ENCODE measurements at places on chromosomes 6 and 20.

DNA sequence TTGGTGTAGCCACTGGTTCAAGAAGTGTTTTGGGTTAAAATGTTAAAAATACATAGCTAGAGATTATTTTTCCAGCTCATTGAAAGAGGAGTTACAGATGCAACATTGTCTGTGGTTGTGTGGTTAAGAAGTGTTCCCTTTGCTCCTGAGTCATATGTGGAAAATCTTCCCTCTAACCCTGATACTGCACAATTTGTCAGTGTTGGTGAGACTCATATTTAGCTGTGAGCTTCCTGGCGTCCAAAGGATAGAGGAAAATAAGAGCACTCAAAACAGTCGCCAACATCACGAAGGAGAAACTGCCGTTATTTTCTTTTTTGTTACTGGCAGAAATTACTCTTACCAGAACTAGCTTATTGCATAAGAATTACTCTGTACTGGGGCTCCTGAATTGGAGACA, 250.4 kb downstream of the CDH4 start:
- peak; percentile 59 for DNase-seq

DNA sequence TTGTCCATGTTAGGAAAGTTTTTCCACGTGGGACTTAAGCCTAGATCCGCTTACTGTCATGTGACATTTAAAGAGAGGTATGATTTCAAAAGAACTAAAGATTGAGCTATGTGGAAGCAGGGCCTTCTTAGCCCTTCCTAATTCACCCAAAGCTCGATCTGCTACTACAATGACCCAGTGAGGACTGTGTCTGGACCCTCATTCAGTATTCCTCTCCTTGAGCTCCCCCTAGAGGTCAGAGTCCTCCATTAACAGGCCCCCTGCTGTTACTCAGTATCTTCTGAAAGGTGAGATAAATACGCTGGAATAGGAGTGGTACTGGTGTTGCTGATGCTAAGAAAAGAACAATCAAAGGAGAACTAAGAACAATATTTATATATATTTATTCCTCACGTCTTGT, 414.0 kb downstream of the GJA1 start:
- peak; percentile 58 for DNase-seq

DNA sequence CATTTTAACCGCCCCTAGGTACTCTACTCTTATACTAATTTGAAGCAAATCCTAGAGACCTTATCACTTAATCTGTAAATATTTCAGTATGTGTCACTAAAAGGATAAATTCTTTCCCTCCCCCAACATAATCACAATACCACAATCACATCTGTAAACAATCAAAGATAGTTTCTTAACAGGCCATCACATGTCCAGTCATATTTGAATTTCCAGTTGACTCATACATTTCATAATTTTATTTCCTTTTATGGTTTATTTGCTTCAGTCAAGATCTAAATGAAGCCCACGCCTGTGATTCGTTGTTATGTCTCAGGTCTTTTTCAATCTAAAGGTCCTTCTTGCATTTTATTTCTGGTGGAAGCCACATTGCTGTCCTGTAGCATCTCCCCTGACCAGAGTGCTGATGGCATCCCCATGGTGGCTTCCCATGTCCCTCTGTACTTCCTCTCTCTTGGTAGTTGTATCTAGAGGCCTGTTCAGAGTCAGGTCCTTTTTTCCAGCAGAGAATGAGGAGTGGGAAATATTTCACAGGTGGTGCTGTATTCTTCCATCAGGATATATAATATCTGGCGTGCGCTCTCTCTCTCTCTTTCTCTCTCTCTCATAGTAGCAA, 128.6 kb upstream of the SLC22A23 start:
- DNase-seq: no peak

DNA sequence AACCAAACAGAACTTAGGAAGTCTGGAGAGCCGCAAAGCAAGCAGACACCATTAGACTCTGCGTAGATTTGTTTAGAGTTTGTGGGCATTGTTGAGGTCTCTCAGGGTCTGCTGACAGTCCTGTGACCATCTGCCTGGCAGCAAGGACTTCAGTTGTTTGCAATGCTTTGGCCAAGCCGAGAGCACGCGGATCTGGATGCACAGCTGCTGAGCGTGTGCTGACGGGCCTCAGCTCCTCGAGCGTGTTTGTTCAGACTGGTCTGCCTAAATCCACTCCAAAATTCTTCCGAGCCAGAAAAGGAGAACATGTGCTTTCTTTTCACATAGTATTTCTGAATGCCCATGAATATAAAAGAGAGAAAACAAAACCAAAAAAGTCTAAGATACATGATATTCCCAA, 159.0 kb downstream of the ZNF217 start:
- no peak for DNase-seq

- no peak for DNase-seq
Observed at GRCh38 chr20:36355469-36356171, 49.5 kb downstream of the DLGAP4 start.

GRCh38 chr6:69816569-69816968, 19.8 kb upstream of the LMBRD1 start:
- DNase-seq: no peak

- DNase-seq: no peak
Observed at GRCh38 chr20:1062334-1063010, 55.9 kb upstream of the PSMF1 start.

GRCh38 chr6:41561416-41561815, 15.2 kb downstream of the FOXP4 start:
- DNase-seq: no peak

- no peak for DNase-seq
Observed at GRCh38 chr6:31579546-31580437, 2.4 kb downstream of the LTB start.

- no peak for DNase-seq
Observed at GRCh38 chr6:109019911-109020310, 74.7 kb downstream of the SESN1 start.

- DNase-seq: no peak
Observed at GRCh38 chr6:162467679-162468078, 259.9 kb downstream of the PRKN start.

- DNase-seq: peak; percentile 27
Observed at GRCh38 chr20:50249447-50250388, 59.1 kb downstream of the CEBPB start.

DNA sequence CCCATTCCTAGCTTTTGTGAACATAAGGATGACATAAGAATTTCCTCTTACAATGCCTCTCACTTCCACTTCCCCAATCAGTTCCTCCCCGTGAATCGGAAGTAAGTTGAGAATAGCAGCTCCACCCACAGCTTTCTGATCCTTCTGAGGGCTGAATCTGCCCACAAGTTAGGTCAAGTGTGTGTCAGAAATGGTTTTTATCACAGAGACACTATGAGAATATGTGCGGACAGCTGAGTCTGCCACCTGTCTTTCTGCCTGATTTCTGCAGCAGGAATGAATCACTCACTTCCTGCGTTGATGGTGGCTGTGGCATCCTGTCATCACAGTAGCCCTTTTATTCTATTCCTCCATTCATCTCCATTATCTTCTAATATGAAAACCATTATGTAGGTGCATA, 70.2 kb downstream of the RIN2 start:
- DNase-seq: peak; percentile 63

DNA sequence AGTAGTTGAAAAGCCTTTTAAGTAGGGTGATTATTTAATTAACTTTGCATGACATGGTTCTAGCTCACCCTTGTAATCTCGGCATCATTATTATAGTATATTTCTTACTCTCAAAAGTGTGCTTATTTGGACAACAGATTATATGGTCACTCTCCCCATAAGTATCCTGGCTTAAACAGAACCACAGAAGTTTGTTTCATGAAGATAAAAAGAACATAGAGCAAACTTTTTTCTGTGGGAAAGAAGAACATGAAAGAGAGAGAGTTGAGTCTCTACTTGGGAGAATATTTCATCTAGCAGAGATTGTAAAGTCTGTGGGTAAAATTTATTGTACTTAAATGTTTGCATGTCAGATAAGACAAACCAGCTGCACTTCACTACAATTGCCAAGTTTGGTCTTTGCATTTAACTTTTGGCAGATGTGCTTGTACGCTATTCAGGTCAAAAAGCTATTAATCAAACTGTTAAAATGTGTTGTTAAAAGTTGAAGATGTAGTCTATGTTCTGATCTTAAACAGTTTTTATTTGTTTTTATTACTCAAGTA, 33.4 kb upstream of the PRIM2 start:
- DNase-seq: no peak

- DNase-seq: no peak
Observed at GRCh38 chr20:32231847-32232246, 24.2 kb downstream of the POFUT1 start.

- no peak for DNase-seq
Observed at GRCh38 chr20:6714279-6714711, 53.2 kb upstream of the BMP2 start.

DNA sequence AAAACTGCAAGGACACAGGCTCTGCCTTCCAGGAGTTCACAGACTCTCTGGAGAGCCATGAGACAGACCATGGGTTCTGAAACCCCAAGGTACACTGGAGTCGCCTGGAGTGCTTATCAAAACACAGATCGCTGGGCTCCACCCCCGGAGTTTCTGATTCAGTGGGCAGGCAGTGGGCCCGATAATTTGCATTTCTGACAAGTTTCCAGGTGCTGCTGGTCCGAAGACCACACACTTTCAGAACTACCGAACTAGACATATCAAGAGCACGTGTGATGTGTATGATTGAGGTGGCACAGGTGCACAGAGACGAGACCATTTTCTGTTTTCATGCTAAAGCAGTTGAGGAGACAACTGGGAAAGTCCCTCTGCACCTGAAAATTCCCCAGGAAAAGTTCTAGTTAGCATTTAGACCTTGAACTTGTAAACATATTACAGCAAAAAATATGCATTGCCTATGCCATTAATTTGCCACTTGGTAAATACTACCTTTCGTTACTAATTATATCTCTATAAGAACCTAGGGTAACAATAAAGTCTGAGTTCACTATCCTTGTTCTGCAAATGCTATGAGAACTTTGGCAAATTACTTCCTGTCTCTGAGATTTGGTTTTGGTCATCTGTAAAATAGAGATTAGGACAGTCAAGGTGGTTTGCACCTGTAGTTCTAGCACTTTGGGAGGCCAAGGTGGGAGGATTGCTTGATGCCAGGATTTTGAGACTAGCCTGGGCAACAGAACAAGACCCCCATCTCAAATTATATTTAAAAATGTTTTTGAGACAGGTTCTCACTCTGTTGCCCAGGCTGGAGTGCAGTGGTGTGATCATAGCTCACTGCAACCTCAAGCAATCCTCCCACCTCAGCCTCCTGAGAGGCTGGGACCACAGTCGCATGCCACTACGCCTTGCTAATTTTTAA, 14.3 kb upstream of the PIM1 start:
- no peak for DNase-seq

GRCh38 chr6:42960243-42961019, at the start of gene GNMT:
Gene GNMT, plus strand, starts transcription at chr6:42960754. Its CDS starts 14 bp downstream, at chr6:42960768.
- DNase-seq: peak; percentile 22

DNA sequence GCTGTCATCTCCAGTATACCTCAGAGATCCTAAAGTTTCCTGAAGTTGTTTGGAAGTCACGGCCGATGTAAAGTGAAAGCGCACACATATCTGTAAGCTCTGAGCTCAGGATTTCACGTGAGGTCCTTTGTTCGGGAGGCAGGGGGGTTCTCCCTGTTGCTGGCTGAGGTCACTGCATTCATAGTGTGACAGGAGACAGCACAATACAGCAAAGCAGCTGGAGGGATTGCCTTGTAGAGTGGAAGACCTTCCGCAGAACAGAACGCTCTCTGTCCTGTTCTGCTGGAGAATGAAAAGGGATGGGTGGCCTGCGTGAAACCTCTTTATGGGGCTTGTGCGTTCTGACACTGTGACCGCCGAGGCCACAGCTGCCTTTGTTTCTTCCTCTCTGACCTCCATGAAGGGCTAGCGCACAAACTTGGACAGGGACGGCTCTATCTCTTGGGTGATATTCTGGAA, 13.4 kb upstream of the SERPINB1 start:
- DNase-seq: no peak

GRCh38 chr6:26224940-26225847, 138.0 kb downstream of the HFE start:
- no peak for DNase-seq

- DNase-seq: no peak
Observed at GRCh38 chr6:68732423-68732822, 97.3 kb downstream of the ADGRB3 start.

DNA sequence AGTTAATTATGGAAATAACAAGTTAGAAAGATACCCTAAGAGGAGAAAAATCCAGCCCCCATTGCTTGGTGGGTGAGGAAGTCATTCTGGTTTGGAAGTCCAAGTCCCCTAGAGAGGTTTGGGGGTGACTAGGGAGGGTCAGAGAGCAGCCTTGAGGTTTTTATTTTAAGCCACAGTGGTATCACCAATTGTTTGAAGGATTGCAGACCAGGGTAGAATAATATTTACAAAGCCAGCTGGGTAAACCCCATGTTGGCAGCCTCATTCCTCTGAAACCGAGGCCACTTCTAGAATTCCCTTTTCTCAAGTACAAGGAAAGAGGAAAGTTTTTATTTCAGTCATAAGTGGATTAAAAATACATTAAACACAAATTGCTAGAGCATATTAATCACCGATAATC, 99.7 kb downstream of the TMEM170B start:
- no peak for DNase-seq

Measured in NCI-H226 (cell line).